H7 (cell line): ENCODE measurements at places on chromosomes 13 and 19.
A peak's percentile ranks its signal among the peaks of the same experiment; 100 is the strongest.

- peak; percentile 69 for DNase-seq
Observed at GRCh38 chr13:96994017-96994857, at the start of gene OXGR1. Gene OXGR1, minus strand, starts transcription at chr13:96994476. Its CDS starts 6,717 bp downstream, at chr13:96987759.

GRCh38 chr19:18393836-18394235, 3.6 kb downstream of the LRRC25 start:
- DNase-seq: no peak

GRCh38 chr13:23440821-23441618, 7.5 kb upstream of the SACS start:
- DNase-seq: no peak

DNA sequence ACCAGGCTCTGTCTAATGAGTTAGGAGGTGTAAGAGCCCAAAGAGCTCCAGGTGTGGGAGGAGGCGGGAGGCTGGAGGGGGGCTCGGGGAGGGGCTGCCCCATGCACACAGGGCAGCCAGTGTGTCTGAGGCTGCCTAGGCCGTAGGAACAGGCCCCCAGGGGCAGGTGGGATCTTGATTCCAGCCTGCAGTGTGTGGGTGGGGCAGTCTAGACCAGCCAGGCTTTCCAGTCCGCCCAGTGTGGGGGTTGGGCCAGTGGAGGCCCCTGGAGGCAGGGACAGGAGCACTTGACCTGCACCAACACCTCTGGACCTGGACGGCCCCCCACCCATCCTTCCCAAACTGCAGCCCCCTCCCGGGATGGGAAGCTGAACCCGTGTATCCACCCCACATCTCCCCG, 5.4 kb upstream of the CAMSAP3 start:
- DNase-seq: peak; percentile 54

DNA sequence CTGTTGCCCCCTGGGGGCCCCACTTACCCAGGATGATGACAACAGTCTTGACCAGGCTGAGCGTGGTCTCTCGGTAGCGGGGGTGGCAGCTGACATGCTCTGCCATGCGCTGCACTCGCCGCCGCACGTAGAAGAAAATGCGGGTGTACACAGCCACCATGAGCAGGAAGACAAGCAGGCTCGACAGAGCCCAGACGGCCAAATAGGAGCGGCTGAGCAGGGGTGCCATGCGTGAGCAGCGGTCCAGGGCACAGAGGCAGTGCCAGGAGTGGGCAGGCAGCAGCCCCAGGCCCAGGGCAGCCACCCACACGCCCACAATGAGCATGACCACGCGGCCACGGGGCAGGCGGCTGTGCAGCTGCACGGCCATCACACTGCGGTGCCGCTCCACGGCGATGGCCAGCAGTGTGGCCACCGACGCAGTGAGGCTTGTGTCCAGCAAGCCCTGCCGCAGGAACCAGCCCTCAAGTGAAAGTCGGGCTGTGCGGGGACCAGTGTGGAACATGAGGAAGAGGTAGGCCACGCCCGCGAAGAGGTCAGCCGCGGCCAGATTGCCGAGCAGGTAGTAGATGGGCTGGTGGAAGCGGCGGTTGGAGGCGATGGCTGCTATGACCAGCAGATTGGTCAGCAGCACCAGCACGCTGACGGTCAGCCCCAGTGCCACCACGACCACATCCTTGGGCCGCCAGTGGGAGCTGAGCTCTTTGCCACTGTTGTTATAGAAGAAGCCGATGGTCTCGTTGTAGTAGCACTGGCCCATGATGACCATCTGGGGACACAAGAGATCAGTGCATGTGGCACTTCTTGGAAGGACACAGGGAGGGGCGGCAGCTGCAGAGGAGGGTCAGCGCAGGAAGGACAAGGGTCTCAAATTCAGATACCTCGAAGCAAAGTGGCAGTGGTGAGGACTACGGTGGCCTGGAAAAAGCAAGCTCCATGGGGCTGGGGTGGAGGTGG, 1.2 kb downstream of the LPAR2 start:
- peak; percentile 40 for DNase-seq

- no peak for DNase-seq
Observed at GRCh38 chr13:47067306-47067705, 170.5 kb upstream of the HTR2A start.

DNA sequence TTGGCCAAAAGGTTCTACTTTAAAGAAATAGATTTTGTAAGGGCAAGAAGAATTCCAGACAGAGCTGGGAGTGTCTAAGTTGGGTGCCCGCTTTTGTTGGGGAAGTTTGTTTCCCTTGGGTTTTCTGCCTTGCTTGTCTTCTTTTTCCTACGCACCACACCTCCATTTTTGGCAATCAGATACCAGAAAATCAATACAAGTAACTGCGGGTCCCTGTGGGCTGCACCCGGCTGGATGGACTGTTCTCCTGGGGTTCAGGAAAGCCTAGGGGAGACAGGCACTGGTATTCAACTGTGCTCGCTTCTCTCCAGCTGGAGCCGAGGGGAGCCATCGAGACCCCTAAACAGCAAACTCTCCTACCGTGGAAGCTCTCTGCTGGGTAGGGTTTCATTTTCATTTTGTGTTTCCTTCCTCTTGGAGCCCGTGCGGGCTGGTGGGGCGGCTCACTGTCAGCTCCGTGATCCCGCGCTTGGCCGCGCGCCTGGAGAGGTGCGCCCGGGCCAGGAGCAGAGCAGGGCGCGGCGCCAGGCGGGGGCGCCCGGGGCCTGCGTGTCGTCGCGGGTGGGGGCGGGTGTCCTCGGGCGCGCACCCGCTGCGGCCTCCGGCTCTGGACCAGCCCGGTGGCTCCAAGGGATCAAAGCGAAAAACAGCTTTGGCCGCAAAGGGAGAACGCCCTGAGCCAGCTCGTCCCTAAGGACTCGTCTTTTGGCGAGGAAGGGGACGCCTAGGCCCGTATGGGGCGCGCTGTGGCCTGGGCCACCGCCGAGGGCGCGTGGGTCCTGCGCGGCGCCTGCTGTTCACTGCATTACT, 347.2 kb downstream of the ZNF536 start:
- DNase-seq: peak; percentile 85

DNA sequence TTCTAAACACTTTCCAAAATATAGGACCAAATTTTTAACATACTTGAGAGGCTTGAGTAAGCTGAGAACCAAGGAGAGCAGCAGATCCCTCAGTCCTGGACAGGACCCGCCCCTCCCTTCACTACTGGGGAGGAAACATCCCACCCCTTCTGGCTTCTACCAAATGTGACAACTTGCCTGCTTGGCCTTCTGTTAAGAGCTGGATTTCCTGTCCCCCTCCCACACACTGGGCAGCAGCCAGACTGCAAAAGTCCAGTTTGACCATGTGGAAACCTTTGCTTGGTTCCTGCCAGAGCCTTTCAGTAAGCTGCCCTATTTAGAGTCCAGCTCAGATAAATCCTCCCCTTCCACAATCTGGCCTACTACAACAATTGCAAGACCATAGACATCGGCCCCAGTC, 84.3 kb downstream of the FGF14 start:
- no peak for DNase-seq

- DNase-seq: no peak
Observed at GRCh38 chr19:3617463-3617862, 9.1 kb downstream of the CACTIN start.

DNA sequence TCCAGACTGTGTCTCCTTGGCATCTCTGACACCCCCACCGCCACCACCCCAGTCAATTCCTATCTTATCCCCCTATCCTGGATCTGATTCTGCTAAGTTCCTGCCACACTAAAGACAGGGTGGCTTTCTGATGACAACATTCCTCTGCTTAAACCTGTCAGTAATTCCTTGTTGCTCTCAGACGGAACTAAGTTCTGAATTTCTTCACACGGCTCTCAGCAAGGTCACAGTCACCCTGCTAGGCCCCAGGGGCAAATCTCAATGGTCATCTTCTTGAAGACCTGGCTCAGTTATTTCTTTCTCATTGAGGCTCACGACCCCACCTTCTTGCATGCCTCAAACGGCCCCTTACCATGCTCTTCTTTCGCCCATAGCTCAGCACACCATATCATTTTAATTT, 7.6 kb downstream of the ALOX5AP start:
- DNase-seq: no peak

DNA sequence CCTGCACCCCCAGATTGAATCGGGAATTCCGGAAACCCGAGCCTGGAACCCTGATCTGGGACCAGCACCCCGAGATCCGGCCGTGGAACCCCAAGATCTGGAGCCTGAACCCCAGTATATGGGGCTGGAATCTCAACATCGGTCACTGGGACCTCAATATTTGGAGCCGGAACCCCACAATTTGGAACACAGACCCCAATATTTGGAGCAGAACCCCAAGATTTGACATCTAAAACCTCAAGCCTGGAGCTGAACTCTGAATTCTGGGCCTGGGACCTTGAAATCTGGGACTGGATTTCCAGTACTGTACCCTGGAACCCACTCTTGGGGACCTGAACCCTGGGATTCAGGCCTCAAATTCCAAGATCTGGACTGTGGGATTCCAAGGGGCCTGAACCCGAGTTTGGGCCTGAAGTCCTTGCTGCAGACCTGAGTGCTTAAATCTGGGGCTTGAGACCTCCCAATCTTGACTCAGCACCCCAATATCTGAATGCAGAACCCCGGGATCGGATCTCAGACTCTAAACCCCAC, 629 bp downstream of the LRFN3 start:
- peak; percentile 45 for DNase-seq

DNA sequence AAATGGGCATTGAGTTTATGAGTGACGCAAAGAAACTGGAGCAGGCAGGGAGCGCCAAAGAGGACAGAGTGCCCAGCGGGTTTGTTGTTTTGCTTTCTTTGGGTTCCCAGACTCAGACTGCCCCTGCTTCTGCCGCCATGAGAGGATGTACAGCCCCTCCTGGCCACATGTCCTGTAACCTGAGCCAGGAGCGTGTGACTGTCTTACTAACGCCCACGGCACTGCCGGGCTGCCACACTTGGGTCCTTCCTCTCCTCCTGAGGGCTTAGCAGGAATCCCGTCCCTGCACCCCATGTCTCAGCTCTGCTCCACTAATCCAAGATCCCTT, 80.5 kb downstream of the GPR12 start:
- DNase-seq: peak; percentile 73

- DNase-seq: no peak
Observed at GRCh38 chr13:40776681-40777165, 5.7 kb upstream of the MRPS31 start.

- DNase-seq: no peak
Observed at GRCh38 chr13:43767341-43767931, 19.3 kb downstream of the ENOX1 start.

DNA sequence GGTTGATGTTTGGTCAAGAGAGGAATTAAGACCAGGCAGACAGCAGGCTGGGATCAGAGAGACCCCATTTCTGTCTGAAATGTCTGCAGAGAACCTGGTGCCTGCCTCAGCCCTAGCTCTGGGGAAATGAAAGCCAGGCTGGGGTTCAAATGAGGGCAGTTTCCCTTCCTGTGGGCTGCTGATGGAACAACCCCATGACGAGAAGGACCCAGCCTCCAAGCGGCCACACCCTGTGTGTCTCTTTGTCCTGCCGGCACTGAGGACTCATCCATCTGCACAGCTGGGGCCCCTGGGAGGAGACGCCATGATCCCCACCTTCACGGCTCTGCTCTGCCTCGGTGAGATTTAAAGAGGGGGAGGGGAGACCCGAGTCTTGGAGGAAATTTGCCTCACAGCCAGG, at the start of gene LILRB4:
LILRB4 (plus strand) TSS at position 256 of the 400 bp plus-strand sequence; CDS start at position 305, 49 bp downstream.
- DNase-seq: no peak

DNA sequence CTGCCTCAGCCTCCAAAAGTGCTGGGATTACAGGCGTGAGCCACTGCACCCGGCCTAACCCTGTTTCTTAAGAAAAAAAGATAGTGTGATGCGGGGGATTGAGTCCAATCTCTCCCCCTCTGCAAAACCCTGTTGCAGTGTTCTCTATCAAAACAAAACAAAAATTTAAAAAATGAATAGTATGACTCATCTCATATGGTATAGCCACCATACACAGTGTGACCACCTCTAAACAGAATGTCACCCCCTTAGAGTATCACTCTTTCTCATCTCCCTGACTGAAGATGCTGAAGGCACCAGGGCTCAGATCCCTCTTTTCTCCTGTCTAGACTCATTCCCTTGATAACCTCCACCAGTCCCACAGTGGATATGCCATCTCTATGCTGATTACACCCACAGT, 6.8 kb upstream of the ERF start:
- no peak for DNase-seq

- no peak for DNase-seq
Observed at GRCh38 chr13:73757481-73758233, 376.5 kb downstream of the KLF12 start.

GRCh38 chr19:51026554-51026831, at the start of gene KLK11:
Gene KLK11, minus strand, starts transcription at chr19:51026616. Its CDS starts 985 bp downstream, at chr19:51025631.
- DNase-seq: no peak

- DNase-seq: no peak
Observed at GRCh38 chr13:75633285-75633684, 2.8 kb upstream of the LMO7 start.

GRCh38 chr19:12833738-12834565, 427 bp downstream of the RTBDN start:
- peak; percentile 95 for DNase-seq

- DNase-seq: no peak
Observed at GRCh38 chr13:68929075-68929745, 1178.4 kb upstream of the ATXN8OS start.

DNA sequence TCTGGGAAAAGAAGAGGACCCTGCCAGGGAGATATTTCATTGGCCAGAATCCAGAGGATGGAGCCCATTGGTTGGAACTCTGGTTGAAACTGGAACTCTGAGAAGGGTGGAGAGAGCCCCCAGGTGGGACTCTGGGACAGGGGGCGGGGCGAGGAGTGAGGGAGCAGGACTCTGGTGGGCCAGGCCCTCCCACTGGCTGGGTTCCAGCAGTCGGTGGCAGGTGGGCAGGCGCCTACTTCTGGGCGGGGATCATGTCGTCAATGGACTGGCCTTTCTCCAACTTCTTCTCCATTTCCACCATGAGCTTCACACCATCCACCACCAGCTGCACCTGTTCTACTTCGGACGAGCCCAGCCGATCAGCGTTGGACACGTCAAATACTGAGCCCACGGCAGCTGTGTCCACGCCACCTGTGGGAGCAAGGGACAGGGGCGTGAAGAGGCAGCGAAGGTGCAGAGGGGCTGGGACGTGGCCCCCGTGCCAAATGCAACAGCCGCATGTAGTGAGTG, 16.1 kb downstream of the CKM start:
- DNase-seq: peak; percentile 87

- DNase-seq: no peak
Observed at GRCh38 chr19:28213470-28214082, 999.4 kb downstream of the UQCRFS1 start.

DNA sequence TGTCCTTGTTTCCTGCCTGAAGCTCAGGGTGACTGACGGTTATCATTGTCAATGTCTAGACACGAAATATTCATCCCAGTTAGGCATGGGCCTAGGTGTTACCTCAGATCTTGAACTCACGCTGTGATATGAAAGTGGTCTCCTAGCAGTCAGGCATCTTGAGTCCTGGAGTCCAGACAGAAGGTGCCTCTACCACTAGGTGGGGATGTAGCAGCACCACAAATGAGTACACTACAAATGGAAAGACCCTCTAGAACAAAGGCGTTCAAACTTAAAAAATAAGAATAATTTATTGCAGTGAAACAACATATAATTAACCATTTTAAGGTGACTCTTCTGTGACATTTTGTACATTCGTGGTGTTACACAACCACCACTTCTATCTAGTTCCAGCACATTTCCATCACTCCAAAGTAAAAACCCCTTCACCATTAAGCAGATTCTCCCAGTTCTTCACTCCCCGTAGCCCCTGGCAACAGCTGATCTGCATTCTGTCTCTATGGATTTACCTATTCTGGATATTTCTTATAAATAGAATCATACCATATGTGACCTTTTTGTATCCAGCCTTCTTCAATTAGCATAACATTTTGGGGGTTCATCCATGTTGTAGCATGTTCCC, 11.9 kb upstream of the FRY start:
- DNase-seq: peak; percentile 37
